Left ventricle myocardium superior (tissue), 1 donor: ENCODE measurements at places on chromosomes 13 and 19. TPM values are rescaled to one million over a fixed set of nuclear protein-coding genes. Genes with fewer than 3 reads are reported as not detected.

WTIP gene
- 26.2 TPM for total RNA-seq

MBD3L3 gene
- total RNA-seq, result not detected

PTH2 gene
- total RNA-seq, result not detected

DNA sequence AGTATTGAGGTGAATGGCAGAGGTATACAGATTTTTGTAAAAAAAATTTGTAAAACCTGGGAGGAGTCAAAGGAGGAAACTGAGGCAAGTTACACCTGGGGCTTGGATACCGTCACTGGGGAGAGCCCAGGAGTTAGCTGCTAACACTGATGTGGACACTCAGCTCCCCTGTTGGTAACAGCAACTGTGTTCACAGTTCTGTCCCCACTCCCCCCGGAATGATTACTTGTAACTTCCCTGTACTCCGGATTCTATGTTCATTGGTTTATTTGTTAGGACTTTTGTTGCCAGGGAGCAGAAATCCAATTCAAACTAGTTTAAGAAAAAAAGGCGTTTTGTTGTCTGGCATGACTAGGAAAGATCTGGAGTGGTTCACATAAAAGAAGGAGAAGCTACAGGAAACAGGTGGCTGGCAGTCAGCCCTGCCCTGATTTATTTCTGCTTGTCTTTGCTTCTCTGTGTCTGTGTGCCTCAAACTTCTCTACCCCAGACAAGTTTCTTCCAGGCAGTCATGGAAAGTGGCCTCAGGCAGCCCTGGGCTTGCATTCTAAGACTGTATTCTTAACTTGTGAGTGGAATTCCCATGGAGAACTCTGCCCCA lies 2.3 kb upstream of the GPR12 start:
- no peak for DNase-seq

- DNase-seq, result no peak
Observed at GRCh38 chr13:32045537-32045936, 14.0 kb downstream of the FRY start.

- DNase-seq, result no peak
Observed at GRCh38 chr19:15680478-15681322, 7.8 kb downstream of the CYP4F12 start.

DNA sequence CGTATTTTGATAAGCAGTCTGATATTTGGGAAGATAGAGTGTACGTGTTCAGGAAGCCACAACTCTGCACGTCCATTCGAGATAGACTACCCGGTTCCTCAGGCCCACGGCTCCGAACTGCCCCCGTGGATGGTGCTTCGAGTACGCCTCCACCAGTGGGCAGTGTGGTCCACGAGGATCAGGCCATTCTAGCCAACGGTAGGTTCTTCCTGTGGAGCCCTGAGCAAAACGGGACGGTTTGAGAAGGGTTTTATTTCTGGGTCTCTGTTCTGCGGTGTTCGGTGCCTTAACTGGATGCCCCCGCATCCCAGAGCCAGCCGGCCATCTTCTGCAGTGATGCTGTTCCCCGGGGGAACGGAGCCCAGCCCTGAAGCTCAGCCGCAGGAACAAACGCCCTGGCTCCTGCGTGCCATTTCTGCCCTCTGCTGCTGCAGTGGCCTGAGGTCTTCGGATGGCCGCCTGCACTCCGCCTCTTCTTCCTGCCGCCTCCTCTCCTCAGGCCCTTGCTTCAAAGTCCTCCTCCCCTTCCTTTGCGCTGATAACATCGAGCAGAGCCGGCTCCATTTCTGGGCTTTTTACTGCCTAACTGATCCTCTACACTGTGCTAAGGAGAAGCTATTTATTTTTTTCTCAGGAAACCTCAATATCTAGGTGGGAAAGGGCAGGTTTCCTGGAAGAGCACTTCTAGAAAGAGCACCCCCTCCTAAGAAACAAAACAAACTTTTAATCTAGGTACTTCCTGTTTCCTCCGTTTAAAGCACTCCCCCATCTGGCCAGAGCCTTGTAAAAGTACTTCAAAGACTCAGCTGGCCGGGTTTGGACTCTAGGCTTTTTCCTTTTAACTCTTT lies 36.2 kb upstream of the SLC46A3 start:
- DNase-seq, result peak; percentile 49

GRCh38 chr13:90120026-90120425 lies 1227.5 kb upstream of the MIR17HG start:
- DNase-seq, result no peak

DNA sequence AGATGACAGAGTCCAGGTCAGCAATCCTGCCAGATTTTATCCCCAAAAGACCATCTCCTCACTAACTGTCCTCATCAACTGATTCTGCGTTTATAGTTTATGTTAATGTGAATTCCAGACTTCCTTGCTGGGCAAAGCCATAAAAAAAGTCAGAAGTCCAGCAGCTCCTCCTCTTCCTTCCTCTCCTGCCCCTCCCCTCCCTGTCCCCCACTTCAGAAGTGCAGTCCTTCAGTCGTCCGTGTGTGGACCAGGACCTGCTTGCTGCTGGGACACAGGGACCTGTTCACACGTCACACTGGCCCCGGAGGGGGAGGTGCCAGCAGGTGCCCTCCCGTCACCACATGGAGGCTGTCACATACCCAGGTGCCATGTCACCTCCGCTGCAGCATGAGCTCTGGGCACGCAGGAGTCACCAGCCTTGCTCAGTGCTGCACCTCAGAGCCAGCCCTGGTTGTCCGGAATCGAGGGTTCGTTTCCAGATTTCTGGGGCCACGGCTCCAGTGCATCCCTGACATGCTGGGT lies 4.0 kb upstream of the MCF2L start:
- DNase-seq, result no peak

DNA sequence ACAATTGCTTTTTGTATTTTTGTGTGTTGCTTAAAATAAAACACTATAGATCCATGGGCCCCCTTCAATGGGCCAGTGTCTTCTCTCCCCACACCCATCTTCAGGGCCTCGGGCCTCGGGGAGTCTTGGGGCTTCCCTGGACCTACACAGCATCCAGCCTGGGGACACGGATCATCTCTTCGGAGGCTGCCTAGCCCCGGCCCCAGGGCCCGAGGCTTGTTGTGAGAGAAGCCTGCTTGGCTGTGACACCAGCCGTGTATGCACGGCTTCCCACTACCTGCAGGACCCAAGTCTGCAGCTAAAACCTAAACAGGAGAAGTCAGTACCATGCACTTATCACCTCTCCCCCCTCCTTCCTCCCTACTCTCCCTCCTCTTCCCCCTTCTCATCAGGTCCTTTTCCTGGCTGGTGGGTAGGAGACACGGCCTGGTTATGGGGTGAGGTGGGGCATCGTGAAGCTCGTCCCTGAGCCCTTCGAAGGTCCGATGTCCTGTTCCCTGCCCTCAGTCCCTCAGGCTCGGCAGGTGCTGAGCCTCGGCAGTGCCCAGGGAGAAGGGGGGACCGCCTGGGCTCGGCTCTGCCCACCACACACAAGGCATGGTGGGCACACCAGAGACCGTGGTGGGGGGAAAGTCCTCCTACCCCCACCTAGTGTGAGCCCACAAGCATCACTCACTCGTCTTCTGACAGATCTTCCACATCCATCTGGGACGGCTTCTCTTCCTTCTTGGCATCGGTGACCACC lies 9.5 kb downstream of the C13orf46 start:
- peak; percentile 2 for DNase-seq
